Inflammatory macrophage (primary cell): ENCODE measurements at places on chromosomes 7 and 10.

- no peak for DNase-seq
Observed at GRCh38 chr7:50837965-50838364, 55.3 kb upstream of the GRB10 start.

DNA sequence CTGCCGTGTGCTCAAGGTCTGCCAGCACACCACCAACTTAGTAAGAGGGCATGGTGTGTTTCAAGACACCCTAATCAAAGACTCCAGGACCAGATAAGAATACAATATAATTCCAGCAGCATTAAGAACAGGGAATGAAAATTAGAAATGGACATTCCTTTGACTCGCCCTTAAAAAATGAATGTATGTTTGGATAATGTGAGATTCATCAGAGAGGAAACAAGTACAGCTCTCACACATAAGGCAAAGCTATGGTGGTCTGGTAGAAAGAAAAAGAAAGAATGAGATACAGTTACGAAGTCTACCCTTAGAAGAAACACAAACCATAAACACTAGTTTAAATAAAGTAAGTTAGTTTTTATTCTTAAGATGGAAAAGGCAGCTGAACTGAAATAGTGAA is 174.8 kb upstream of the ANK3 start:
- DNase-seq: no peak

GRCh38 chr10:55629793-55630490 is 731.1 kb downstream of the ZWINT start:
- DNase-seq: no peak

- DNase-seq: no peak
Observed at GRCh38 chr7:47514367-47514766, 67.5 kb downstream of the TNS3 start.

DNA sequence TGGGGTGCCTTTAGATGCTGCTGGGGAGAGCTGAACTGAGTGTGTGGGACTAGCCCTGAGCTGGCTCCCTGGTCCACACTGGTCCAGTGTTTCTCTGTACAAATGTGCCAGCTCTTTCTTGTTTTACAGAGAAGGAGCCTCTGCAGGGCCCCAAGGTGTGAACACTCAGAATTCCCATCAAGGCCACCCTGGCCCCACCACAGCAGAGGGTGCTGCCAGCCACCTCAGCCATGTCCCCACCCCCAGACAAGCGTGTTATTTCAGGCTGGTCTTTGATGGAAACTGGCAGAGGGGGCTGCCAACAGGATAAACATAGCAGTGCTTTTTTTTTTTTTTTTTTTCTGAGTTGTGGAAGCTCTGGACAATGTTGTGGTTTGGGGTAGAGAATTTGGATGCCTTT is 68.5 kb upstream of the LRRC18 start:
- DNase-seq: no peak

GRCh38 chr10:6365384-6365783 is 162.7 kb downstream of the PFKFB3 start:
- no peak for DNase-seq

DNA sequence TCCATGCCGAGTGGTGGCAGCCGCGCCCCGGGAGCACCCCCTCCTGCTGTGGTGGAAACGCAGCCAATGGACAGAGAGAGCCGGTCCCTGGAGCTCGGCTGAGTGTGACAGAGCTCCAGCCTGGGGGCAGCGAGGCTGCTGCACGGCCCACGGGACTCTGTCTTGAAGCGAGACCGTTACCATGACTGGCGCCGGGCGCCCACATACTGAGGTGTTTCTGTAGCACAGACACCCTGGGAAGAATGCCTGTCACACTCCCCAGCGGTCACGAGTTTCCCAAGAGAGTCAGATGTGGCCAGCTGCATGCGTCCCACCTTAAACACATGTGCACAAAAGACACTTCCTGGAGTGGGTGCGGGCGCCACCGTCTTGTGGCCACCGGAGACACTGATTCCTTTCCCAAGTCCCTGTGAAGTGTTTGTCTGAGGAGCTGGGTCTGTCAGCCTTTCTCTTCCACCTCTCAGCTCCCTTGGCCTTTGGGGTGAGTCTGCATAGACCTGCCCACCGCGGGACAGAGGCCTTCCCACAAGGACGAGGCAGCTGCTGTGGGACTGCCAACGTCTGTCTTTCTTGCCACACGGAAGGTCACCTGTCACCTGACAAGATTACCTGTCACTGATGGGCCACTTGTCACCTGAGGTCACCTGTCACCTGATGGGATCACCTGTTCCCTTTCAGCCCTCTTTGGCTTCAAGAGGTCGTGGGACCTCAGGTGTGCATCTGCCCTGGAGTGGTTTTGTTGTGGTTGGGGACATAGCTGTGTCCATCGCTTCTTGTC is 94.6 kb downstream of the DNAJB6 start:
- no peak for DNase-seq

GRCh38 chr7:17488829-17489228 is 190.4 kb downstream of the AHR start:
- DNase-seq: no peak

- DNase-seq: no peak
Observed at GRCh38 chr10:50453940-50454339, 169.8 kb downstream of the SGMS1 start.

- peak; percentile 75 for DNase-seq
Observed at GRCh38 chr7:106501605-106502580, 159.1 kb downstream of the CCDC71L start.

- DNase-seq: peak; percentile 32
Observed at GRCh38 chr10:75492173-75492925, 60.9 kb downstream of the LRMDA start.

- DNase-seq: no peak
Observed at GRCh38 chr10:111360260-111360925, 283.6 kb downstream of the ADRA2A start.

- no peak for DNase-seq
Observed at GRCh38 chr7:38813768-38814167, 95.2 kb downstream of the VPS41 start.

DNA sequence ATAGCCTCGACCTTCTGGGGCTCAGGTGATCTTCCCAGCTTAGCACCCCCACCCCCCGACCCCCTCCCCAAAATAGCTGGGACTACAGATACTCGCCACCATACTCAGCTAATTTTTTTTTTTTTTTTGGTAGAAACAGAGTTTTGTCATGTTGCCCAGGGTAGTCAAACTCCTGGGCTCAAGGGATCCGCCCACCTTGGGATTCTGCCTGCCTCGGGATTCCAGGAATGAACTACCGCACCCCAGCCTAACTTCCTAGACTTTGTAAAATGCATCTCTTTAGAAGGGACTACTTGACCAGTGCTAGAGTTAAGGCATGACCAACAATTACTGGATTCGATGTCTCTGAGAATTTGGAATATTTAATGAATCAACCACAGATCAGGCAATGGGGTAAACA is 85.9 kb downstream of the MDFIC start:
- no peak for DNase-seq

DNA sequence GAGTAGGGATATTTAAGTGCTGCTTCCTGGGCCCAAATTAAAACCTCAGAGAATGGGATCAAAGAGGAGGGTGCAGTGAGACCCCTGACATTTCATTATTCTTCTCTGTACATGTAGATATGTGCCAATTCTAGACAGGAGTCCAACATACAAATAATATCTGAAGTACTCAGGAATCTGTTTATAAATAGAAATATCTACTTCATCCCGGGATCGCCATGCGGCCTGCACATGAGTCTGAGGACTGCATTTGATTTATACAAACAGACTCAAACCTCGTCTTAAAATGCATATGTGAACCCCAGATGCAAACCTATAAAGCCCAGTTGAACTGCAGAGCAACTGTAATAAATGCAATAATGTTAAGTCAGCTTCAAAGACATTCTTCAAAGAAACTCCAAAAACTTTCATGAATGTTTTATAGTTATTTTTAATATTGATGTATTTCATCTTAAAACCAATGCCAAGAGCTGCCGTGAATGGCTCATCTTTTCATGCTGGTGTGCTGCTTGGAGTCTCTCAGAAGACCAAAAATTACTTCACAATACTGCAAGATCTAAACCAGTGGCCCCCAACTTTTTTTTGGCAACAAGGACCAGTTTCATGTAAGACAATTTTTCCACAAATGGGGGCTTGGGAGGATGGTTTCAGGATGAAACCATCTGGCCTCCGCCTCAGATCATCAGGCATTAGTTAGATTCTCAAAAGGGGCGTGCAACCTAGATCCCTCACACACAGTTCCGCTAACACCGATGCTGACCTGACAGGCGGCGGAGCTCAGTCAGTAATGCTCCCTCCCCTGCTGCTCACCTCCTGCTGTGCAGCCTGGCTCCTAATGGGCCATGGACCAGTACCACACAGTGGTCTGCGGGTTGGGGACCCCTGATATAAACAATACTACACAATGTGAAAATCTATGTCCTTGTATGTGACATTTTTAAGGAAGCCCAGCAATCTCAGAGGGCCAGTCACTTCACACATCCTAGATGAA is 166.9 kb downstream of the PARD3 start:
- no peak for DNase-seq

- no peak for DNase-seq
Observed at GRCh38 chr7:2100278-2101208, 132.2 kb downstream of the MAD1L1 start.

DNA sequence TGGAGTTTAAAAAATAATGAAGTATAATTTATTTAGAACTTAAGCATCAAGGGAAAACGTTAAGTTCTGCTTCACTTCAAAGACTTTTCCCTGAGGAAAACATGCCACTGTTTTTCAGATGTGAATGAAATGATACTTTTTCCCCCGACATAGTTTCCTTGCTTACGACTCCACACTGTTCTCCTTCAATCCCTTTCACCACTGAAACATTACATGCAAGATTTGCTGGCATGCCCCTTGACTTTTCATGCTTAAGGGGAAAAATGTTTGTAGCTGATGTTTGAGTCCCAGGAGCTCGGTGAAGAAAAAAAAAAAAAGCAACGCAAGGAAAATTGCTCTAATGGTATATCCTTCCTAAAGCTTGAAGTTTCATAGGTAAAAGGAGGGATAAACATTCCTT is 10.0 kb downstream of the GLI3 start:
- DNase-seq: no peak

GRCh38 chr7:17939211-17939605 is 1.1 kb downstream of the SNX13 start:
- peak; percentile 59 for DNase-seq

DNA sequence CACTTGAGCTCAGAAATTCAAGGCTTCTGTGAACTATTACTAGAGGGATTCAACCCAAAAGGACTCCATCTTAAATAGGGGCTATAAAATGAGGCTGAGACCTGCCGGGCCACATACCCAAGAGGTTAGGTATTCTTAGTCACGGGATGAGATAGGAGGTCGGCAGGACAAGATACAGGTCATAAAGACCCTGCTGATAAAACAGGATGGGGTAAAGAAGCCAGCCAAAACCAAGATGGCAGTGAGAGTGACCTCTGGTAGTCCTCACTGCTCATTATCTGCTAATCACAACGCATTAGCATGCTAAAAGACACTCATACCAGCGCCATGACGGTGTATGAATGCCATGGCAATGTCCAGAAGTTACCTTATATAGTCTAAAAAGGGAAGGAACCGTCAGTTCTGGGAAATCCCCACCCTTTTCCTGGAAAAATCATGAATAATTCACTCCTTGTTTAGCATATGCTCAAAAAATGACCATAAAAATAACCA is 101.2 kb upstream of the TRIM24 start:
- DNase-seq: no peak

DNA sequence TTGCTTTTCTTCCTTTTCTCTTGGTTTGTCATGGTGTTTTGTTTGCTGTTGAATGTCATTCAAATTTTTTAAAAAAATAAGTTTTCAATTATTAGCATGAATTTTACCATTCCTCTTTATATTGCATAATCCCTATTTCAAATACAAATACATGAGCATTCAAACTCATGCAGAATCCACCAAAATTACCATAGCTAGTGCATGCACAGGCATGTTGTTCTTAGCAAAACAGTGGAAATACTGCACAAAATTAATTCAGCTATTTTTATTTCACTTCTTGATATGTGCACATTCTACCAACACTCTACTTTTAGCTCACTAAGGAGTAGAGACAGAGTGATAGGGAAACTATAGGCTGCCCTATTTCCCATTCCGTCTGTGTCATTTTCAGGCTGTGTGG is 670.1 kb upstream of the LRRN3 start:
- no peak for DNase-seq

DNA sequence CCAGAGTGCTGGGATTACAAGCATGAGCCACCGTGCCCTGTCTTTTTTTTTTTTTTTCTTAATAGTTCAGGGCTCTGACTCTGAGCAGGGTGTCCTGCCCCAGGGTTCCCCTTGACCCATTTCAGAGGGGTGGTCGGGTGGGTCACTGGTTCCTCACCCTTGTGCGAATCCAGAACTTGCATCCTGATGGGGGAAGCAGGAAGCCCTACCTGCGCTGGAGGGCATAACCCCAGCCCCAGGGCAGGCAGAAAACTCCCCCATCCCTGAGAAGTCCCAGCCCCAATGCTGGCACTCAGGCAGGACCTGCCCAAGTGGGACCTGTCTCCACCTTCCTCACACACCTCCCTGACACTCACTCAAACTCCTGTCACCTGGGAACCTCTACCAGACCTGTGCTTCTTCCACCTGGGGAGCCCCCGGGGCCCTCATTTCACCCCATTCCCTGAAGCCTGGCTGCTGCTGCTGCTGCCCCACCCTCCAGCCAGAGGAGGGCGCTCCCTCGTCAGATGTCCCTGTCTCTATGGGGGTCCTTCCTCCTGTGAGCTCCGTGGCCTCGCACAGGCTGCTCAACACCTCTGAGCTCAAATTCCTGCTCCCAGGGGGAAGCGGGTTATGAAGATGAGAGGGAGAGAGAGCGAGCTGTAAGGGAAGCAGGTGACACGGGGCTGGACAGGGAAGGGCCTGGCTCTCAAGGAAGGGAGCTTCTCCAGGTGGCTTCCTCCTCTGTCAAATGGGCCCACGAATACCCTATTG is 15.1 kb upstream of the ZNF273 start:
- peak; percentile 5 for DNase-seq

DNA sequence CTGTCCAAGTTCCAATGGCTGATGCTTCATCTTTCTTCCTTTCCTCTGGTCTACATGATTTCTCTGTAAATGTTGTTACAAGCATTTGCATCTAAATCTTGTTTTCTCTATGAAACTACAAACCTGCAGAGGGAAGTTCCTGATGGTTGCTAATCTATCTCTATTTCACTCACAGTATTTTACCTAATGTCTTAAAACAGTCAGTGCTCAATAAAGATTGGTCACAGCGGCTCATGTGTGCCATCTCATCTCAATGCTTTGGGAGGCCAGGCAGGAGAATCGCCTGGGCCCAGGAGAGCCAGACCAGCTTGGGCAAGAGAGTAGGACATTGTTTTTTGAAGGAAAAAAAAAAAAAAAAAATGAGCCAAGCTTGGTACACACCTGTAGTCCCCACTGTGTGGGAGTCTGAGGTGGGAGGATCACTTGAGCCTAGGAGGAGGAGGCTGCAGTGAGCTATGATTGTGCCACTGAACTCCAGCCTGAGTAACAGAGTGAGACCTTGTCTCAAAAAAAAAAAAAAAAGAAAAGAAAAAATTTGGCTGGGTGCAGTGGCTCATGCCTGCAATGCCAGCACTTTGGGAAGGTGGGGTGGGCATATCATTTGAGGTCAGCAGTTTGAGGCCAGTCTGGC is 71.3 kb upstream of the ARMC3 start:
- DNase-seq: no peak

DNA sequence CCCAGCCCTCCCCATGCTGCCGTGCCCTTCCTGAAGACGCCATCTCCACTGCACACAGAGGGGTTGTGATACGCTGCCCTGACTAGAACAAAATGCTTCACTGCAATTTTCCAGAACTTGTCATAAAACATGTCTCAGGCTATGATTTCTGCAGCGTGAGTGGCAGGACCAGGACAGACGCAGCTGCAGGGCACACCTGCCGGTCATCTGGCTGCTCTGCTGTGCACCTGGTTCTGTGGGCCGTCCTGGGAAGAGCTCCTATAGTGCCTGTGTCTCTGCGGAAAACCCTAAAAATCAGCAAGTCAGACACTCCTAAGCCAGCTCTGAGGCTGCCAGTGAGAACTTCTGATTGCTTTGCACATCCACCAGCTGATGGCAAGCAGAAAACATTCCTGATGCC is 39.7 kb upstream of the DIP2C start:
- DNase-seq: no peak
